ENCODE measurements at places on chromosomes 5 and 9.

- DNase-seq, result peak; percentile 21
These were observed 112.7 kb downstream of the OSTF1 start for GRCh38 chr9:75200892-75201470.

- DNase-seq, result no peak
These were observed 15.1 kb downstream of the FGF1 start for GRCh38 chr5:142670804-142671203.

GRCh38 chr9:30722065-30722464 lies 1662.4 kb upstream of the ACO1 start:
- no peak for DNase-seq

DNA sequence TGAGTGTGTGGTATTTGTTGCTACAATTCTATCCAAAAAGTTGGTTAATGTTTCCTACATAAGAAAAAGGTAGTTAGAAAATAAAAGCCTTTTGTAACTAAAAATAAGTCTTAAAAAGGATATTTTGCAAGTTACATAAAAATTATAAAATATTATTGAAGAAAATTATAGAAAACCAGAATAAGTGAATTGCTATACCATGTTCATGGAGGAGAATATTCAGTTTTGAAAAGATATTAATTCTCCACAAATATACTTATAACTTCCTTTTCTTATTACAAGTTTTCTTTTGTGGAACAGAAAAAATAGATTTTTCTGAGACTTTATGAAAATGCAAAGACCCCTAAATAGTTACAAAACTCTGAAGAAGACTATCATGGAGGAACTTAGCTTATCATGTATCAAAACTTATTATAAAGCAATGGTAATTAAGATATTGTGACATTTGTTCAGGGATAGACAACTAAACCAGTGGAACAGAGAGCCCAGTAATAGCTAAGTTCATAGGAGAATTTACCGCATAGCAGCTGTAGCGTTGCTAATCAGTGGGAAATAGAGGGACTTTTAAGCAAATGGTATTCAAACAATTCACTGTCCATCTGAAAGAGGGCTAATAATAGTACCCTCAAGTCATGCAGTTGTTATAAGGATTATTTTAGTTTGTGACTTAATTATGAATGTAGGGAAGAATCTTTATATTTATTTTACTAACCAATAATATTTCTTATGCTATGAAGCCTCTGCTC lies 515.2 kb upstream of the ZNF608 start:
- DNase-seq, result no peak

GRCh38 chr9:17342696-17343095 lies 207.9 kb downstream of the CNTLN start:
- DNase-seq, result no peak

DNA sequence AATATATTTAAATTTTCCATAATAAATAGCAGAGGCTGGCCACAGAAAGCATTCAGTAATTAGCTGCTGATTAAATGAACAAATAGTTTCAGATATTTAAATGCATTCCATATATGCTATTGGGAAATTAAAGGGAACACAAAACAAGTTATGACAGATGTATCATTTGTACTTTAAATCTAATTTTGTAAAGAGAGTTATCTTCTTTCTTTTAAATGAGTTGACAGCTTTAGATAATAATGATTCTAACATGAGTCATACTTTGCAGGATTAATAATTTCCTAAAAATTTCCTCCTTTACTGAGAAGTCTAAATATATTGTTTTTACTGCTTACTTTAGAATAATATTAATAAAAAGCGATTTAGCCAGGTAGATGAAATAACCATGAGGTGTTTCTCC lies 320.1 kb downstream of the ADAMTS6 start:
- no peak for DNase-seq

DNA sequence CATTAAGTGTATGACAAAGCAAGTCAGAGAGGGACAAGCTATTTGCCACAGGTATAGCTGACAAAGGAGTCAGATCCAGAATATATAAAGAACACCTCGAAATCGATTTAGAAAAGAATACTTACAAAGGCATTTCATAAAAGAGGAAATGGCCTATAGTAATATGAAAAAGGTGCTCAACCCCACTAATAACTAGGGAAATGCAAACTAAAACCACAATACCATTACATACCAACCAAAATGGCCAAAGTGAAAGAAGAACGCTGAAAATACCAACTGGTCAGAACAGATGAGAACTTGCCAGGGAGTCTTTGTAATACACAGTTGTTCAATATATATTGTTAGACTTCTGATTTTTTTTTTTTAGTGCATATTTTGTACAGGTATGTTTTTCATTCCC lies 152.9 kb downstream of the CDC42SE2 start:
- no peak for DNase-seq

DNA sequence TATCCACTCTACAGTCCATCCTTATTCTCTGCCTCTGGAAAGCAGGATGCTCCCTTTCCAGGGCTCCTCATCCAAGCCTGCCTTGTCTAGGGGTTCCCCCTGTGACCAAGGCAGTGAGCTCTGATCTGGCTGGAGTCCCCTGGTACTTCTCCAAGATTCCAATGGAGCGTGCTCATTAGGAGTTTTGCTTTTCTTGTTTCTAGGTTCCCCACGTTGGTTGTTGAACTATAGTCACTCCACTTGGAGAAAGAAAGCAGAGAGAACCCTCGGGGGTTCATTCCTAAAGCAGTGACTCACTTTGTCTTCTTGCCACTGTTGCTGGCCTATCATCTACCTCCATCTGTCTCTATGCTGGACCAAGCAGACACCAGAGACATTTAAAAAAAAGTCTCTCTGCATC lies 192.6 kb downstream of the TLE4 start:
- DNase-seq, result no peak

GRCh38 chr9:20804489-20805250 lies 120.6 kb downstream of the FOCAD start:
- DNase-seq, result peak; percentile 15

GRCh38 chr9:92245005-92245797 lies 48.3 kb downstream of the IARS1 start:
- DNase-seq, result no peak

DNA sequence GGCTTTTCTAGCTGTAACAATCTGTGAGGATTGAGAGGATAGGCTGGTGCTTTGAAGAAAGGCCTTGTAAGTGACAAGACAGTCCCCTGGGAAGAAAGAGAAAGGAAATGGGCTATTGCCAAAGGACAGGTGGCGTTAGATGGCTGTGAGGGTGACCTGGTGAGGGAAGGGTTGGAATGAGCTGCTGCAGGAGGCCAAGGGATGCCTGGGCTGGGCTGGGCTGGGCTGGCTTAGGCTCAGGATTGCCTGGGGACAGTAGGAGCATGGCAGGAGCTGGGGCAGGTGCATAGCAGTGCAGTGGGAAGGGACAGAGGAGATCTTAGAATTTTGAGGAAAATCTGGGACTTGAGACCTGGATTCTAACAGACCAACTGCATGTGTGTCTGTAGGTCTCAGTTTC lies 9.7 kb upstream of the MYOZ3 start:
- no peak for DNase-seq

DNA sequence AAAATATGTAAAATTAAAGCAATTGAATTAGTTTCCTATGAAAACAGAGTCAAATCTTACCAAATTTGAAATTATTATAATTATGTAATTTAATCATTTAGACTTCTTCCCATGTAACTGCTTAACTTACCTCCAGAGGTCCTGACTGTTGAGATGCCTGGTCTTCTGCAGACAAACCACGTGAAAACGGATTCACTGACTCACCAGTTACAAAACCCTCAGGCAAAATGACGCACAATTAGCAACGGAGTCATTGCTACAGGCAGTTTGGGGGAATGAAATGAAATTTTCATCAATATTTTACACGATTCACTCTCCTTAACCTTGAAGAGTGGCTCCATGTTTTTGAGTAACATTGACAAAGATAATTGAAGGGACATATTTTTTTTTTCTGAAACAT lies 460.8 kb downstream of the MTRR start:
- DNase-seq, result no peak

DNA sequence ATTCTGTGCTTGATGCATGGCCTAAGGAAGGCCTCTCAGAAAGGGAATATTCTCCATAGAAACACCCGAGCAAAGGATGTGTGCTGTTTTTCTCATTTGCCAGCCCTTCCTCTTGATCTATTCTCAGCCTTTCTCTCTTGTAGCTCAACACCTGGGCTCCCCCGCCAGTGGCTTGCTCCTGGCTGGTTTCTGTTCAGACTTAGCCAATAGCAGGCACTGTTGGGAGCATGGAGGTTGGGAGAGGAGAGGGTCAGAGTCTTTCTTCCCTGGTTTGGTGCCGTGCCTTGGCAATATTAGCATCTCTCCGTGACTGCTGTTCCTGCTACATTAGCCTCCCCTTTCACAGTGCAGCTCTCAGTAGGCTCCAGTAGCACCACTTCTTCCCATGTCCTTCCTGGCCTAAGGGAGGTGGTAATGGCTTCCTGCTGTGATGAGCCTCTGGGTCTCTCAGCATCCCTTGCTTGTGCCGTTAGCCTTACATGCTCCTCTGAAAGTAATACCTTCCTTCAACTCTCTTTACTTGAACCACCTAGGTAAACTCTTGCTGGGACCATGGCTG lies 269.7 kb upstream of the GAS1 start:
- DNase-seq, result no peak

DNA sequence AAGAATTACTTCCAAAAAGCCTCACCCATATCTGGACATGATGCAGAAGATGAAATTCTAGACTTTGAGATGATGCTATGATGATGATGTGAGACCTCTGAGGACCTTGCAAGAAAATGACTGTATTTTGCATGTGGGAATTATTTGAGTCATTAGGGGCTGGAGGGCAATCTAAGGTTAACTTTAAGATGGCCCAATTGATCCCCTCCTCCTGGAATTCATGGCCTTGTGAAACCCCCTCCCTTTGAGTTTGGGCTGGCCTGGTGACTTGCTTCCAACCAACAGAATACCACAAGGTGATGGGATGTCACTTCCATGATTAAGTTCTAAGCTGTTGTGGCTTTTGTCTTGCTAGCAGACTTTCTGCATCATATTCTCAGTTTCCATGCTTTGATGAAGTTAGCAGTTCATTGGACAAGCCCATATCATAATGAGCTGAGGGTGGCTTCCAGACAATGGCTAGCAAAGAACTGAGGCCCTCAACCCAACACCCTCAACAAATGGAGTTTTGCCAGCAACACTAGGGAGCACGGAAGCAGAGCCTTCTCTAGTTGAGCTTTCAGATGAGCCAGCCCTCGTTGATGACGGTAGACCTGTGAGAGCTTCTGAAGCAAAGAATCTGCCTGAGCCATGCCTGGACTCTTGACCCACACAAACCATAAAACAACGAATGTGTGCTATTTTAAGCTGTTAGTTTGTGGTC lies 7.4 kb upstream of the AMACR start:
- DNase-seq, result no peak

- DNase-seq, result no peak
These were observed 15.0 kb upstream of the NEURL1B start for GRCh38 chr5:172626031-172626581.

DNA sequence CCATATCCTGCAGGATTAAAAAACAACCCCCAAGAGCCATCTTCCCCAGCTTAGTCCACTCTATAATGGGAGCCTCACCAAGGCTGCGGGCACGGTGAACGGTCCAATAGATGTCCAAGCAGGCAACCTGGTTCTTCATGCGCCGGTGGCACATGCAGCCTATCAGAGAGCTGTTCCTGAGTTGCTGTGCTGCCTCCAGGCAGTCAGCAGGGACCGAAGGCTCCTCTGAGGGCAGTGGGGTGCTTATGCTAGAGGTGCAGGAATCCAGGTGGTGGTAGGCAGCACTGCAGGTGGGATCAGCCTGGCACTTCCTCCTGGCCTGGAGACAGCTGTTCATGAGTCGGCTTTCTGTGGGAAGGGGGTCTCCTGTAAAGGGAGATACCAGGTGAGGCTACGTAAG lies 10.2 kb downstream of the GFRA3 start:
- DNase-seq, result no peak

DNA sequence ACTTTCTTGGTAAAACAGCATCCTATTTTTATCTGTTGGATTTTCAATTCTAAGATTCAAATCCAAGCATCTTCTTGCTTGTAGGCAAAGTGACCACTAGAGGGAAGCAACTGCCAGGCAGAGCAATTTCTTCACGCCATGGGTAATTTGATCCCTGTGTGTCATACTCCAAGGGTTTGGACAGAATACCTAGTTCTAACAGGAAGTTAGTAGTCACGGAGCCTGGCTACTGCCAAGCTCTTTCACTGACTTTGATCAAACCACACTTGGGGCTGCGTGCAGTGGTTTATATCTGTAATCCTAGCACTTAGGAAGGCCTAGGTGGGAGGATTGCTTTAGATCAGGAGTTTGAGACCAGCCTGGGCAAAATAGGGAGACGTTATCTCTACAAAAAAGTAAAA lies 473.6 kb upstream of the TNC start:
- DNase-seq, result peak; percentile 0

GRCh38 chr9:113356686-113357292 lies 7.4 kb downstream of the BSPRY start:
- no peak for DNase-seq

- DNase-seq, result no peak
These were observed 30.3 kb downstream of the GOLPH3 start for GRCh38 chr5:32143617-32144377.

- no peak for DNase-seq
These were observed 37.2 kb downstream of the MARVELD2 start for GRCh38 chr5:69451941-69452647.

- DNase-seq, result no peak
These were observed 163.7 kb downstream of the ALDH1A1 start for GRCh38 chr9:72788966-72789735.

- DNase-seq, result no peak
These were observed 149.7 kb downstream of the ESM1 start for GRCh38 chr5:54835647-54836046.

DNA sequence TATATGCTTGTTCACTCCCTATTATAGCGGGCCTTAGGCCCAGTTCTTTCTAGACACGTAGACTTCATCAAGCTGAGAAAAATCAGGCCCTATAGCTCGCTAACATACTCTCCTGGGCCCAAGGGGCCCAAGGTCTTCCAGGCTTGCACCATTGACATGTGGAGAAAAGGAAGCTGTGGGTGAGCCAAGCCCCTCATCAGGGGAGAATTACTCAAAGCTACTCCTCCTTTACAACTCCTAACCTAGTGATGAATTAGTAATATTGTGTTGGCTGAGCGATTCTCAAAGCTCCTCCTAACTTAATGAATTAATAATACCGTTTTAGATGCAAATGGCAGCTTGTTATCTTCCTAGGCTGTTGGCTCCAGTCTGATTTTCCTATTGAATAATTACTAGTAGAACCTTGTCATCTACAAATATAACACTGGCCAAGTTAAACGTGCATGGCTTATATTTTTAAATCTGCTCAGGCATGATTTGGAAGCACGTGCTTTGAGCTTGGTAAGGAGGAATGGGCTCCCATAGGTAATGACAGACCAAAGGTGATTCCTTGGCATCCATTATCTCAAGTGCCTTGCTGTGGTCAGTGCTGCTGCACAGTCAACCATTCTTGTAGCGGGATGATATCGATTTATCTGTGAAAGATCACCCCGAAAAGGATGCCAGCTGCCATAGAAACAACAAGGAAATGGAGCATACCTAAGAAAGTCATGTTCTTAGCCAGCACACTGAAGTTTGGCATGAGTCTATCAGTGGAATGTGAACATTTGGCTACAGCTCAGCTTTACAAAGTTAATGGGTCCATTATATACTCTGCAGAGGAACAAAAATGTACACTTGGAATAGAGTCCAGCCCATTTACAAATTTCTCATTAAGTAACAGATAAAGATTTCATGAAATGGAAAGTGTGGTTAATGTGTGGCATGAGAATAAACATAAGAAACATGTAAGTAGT lies 23.8 kb downstream of the LVRN start:
- no peak for DNase-seq
